Activated CD8-positive, alpha-beta T cell treated with anti-CD3 and anti-CD28 coated beads for 36 hours (primary cell): ENCODE measurements at places on chromosomes 6 and 20. TPM values are rescaled to one million over a fixed set of nuclear protein-coding genes. Genes with fewer than 3 reads are reported as not detected.

DNA sequence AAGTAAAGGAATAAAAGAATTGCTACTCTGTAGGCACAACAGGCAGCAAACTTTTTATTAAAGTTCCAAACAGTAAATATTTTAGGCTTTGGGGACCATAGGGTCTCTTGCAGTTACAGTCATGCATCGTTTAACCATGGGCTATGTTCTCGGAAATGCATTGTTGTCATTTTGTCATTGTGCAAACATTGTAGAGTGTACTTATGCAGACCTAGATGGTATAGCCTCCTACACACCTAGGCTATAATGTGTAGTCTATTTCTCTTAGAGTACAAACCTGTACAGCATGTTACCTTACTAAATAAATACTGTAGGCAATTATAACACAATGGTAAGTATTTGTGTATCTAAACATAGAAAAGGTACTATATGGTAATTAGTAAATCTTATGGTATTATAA is 54.7 kb downstream of the CDS2 start:
- no peak for DNase-seq

Gene MAN1A1
- 18.5 TPM for total RNA-seq

Gene POPDC3
- total RNA-seq = not detected

DNA sequence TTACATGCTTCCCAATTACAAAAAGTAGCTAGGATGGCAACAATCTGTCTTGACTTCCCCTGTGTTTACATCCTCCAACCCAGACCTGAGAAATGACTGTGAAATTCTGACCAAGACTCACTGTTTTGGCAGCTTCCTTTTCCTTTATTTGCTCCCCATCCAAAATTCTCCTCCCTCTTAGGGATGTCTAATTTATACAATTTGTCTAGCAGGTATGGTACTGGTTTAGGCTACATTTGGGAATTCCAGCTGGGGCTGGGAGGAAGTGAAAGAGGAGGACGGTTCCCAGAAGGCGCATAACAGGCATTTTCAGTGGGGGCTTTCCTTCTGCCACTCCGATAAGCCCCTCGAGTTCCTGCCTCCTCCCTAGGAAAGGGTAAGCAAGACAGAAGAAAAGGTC is 231.5 kb upstream of the BTBD3 start:
- DNase-seq = no peak

GRCh38 chr6:27542485-27542884 is 69.6 kb upstream of the ZNF184 start:
- DNase-seq = no peak

- DNase-seq = no peak
These were observed 110.5 kb upstream of the AHI1 start for GRCh38 chr6:135608031-135608430.

GRCh38 chr6:113707194-113707593 is 150.0 kb upstream of the MARCKS start:
- DNase-seq = no peak

DNA sequence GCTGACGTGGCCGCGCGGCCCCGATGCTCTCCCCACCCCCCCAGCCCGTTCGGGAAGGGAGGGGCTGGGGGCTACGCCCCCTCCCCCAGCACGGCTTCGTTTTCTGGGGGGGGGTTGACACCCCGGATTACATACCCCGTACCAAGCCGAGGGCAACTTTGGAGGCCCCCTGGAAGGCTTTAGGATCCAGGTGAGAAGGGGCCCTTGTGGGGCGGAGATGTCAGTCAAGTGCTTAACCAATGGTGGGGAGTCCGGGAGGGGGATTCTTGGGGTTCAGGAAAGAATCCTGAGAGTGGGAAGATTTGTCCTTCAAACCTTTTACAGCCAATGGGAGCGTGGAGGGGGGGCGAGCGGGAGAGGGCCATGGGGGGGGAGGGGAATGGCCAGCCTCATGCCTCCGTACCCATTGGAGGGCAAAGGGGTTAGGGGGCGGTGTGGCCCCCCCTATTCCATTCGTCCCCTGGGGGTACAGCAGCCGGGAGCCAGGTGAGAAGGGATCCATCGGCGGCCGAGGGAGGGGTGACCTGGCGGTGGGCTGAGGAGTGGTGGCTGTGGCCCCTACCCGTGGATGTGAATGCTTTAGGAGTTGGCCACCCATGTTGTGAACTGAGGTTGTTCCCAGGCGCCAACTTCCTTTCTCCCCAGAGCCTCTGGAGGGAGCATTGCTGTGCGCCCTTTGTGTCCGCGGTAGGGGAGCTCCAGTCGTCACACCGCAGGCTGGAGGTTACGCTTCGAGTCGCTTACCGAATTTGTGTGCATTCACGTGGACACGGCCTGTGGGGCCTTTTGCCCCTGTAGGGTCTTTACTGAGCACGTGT is 682 bp downstream of the BRD2 start:
- DNase-seq = peak; percentile 83

GRCh38 chr20:24755411-24755922 is 193.6 kb upstream of the CST7 start:
- no peak for DNase-seq

DNA sequence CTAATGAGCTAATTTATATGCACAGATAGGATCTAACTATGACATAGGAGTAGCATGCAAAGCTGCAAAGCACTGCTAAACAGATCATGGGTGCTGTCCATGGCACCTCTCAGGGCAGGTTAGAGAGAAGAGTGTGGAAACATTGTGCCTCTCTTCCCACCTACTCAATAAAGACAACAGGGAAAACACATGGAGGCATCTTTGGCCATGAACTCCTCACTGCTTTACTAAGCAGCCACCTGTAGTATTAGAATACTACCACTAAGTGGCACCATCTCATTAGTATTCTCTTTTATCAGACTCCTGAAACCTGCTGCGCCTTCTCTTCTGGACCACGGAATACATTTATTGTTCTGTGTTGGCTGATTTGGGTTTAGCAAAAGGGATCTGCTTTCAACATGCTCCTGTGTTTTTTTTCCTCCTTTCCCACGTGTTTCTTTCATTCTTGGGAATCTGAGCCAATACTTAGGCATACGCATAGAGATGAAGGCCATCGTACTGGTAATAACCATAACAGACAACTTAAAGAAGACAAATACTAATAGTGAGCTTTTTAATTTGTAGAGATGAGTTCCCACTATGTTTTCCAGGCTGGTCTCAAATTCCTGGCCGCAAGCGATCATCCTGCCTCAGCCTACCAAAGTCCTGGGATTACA is 9.4 kb upstream of the HDDC2 start:
- peak; percentile 11 for DNase-seq

DNA sequence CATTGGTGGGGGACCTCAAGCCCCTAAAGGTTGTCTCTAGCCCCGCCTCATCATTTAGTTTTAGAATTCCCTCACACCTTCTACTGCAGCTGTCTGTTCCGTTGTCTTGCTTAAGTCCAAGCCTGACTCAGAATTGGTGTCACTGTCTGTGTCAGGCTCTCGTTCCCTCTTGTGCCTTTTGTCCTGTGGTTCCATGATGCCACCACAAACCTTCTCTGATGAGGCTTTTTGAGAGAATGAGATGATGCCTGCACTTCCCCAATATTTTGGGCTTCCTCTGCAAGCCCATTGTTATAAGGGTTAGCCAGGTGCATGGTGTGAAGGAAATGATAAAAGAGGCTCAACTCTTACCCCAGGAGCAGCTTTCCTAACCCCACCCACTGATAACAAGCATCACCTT is 8.1 kb upstream of the AKIRIN2 start:
- no peak for DNase-seq

DNA sequence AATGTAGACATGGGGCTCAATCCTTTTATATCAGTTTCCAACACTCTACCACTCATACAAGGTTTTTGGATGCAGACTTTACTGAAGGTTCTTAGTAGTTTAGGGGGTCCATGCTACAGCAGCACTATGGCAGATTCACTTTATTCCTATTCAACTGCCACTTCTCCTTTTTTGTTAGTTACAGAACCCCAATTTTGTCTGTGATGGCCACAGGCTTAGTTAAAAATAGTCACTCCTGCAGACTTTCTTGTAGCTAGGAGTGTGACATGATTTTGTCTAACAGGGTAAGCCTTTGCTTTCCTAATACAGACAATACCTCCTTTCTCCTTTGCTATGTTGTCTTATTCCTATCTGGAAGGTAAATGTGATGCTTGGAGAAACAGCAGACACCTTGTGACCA is 90.0 kb upstream of the SLC24A3 start:
- no peak for DNase-seq

- no peak for DNase-seq
These were observed 76.2 kb downstream of the CDH26 start for GRCh38 chr20:60034231-60035110.

Gene ANKRD66
- not detected for total RNA-seq

GRCh38 chr6:138377042-138377441 is 663 bp upstream of the SMIM28 start:
- no peak for DNase-seq

Gene BPIFB2
- total RNA-seq = not detected

DNA sequence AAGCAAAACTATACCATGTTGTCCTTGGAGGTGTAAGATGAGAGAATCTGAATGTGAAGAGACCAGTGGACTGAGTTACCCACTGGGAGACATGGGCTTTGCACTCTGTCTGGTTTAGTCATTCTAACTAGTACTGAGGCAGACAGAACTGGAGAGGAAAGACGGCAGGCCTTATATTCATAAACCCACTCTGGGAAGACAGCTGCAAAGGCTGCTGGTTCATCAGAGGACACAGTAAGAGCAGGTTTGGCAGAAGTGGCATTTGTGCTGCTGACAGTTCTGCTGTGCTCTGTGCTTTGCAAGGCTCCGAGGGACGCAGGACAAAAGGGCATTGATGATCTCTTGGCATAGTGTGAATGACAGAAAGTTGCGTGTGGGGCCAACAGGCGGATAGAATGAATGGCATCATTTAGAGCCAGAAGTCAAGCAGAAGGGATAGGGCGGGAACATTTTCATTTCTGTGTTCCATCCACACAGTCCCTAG is 142.3 kb upstream of the TENT5A start:
- no peak for DNase-seq

DNA sequence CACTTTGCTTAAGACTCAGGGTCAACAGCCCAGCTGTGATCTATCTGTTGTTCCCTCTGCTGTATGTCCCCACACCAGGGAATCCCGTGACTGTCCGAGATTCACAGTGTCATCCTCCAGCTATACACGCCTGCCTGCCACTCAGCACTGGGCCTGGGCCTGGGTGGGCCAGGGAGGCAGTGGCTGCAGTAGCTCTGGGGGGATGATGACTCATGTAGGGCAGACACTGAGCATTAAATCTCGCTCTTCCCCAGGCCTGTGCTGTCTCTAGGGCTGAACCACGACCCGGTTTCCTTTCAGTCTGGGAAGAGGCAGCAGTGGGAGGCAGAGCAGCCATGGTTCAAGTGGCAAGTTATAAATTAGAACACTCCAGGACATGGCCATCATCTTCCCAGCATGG is 173.9 kb downstream of the LRFN2 start:
- no peak for DNase-seq

DNA sequence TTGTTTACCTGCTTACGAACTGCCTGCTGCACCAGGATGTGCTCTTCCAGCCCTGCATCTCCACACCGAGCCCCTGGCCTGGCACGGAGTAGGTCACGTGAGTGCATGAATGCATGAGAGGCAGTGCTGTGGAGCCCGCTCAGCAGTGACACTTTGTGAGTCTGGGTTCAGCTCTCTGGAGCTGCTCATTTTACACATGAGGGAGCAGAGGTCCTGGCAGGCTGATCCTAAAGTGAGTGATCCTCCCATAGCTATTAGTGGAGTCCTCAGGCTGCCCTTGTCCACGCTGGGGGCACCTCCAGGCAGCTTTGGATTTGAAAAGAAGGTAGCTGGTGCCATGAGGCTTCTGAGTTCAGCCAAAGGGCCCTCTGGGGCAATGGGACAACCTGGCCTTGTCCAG is 64.2 kb downstream of the EDN3 start:
- DNase-seq = no peak

- no peak for DNase-seq
These were observed 1.2 kb downstream of the LIME1 start for GRCh38 chr20:63737695-63737944.

DNA sequence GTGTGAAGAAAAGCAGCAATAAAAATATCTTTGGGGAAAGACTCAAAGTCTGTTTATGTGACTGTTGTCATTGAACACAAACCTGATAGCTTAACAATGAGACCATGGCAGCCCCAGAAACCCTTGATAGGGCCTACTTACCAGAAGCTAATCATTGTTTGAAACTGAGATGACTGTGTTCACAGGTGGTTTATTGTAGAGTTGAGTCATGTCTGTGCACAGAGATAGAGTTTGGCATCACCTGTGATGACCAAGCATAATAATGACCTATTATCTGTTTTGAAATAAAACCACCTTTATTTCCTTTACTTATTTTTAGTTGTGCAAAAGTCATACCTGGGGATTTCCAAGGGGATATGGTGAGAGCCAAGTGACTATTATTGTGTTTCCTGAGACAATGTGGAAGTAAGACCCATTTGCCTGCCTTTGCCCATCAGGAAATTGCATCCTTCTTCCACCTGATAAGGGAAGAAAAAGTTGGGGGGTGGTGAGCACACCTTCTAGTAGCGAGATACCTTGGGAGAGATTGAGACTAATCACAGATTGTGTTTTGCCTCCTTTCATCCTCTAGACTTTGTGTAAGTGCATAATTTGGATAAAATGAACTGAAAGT is 456.9 kb upstream of the JAG1 start:
- DNase-seq = no peak

GRCh38 chr6:46896871-46897270 is 24.9 kb downstream of the ADGRF5 start:
- no peak for DNase-seq

- no peak for DNase-seq
These were observed 173.2 kb upstream of the SOX4 start for GRCh38 chr6:21420146-21420878.

Gene PTCHD4
- total RNA-seq = not detected

Gene HAO1
- total RNA-seq = not detected

DNA sequence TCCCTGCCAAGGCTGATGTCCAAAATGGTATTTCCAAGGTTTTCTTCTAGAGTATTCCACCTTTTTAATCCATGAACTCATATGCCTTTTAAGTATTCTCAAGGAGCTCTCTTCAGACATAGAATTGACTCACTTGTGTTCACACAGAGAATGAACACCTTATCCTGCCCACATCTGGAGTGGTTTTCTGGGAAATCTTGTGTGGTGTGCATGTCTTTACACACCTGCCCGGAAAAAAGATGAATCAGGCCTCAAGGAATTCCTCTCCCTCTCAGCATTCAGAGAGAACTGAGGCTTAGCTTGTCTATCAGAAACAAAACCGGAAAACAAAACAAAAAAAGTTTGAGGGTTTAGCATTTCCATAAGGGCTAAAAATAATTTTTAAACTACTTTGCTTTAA is 148.8 kb downstream of the TFAP2A start:
- DNase-seq = no peak

GRCh38 chr6:21228876-21229460 is 364.6 kb upstream of the SOX4 start:
- no peak for DNase-seq

Gene ARMC12
- 1.0 TPM for total RNA-seq

Gene REPS1
- total RNA-seq = 44.9 TPM

GRCh38 chr6:106894978-106895702 is 79.4 kb downstream of the CD24 start:
- DNase-seq = no peak

GRCh38 chr6:71406865-71407860 is 118.6 kb downstream of the OGFRL1 start:
- DNase-seq = no peak

- DNase-seq = peak; percentile 78
These were observed 2.9 kb downstream of the EEF1A2 start for GRCh38 chr20:63495741-63496595.

Gene CD93
- total RNA-seq = 0.11 TPM

GRCh38 chr20:40049854-40050253 is 639.2 kb downstream of the MAFB start:
- no peak for DNase-seq

- no peak for DNase-seq
These were observed 84.9 kb upstream of the MLN start for GRCh38 chr6:33888664-33889200.
